CD4-positive, alpha-beta T cell treated with Interleukin-4 for 1 hour (primary cell): ENCODE measurements at places on chromosomes 13 and 19.

DNA sequence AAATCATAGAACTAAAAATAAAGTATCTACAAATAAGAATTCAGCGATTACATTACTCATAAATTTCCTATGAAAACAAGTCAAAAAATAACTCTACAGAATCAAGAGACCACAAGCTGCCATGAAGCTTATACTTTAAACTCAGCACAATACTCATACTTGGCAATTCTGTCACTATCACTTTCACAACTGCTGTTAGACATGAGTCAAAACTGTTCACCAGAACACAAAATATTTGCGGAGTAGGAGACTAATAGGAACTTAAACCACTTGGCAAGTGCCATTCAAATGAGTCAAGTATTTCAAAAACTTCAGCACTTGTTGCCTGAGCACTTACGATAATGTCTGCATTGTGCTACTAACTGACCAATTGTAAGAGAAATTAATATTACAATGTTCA is 387.8 kb upstream of the GPC6 start:
- no peak for DNase-seq

GRCh38 chr19:11323601-11324078 is 15.8 kb downstream of the RAB3D start:
- DNase-seq, result no peak

DNA sequence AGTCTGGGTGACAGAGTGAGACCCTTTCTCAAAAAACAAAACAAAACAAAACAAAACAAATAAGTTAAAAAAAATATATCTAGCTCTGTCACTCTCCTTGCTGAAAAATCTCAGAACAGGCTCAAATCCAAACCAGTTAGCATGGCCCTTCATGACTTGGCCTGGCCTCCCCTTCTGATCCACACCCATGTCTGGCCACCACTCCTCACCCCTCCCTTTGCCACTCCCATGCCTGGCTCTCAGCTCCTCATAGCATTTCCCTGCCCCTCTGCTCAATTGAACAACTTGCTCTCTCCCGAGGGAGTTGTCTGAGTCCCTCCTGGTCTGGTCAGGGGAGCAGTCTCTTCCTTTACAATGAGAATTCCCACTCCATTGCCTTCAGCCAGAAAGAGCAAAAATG is 4.0 kb upstream of the GSX1 start:
- no peak for DNase-seq

- peak; percentile 77 for DNase-seq
Measured at GRCh38 chr13:46288570-46289259, 77.0 kb downstream of the LRRC63 start.

DNA sequence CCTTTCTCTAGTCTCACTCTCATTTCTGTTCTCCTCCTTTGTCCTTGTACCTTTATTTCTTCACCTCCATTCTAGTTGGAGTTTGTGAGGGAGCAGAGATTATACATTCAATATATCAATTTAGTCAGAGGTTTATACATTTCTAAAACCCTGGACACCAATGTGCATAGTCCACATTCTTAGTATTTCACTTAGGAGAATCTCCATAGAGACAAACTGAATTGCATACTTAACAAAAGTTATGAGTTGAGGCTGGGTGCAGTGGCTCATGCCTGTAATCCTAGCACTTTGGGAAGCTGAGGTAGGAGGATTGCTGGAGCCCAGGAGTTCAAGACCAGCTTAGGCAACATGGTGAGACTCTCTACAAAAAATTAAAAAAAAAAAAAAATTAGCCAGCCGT is 45.3 kb downstream of the DNAJC3 start:
- no peak for DNase-seq

GRCh38 chr19:47631681-47632446 is 22.9 kb downstream of the BICRA start:
- no peak for DNase-seq

DNA sequence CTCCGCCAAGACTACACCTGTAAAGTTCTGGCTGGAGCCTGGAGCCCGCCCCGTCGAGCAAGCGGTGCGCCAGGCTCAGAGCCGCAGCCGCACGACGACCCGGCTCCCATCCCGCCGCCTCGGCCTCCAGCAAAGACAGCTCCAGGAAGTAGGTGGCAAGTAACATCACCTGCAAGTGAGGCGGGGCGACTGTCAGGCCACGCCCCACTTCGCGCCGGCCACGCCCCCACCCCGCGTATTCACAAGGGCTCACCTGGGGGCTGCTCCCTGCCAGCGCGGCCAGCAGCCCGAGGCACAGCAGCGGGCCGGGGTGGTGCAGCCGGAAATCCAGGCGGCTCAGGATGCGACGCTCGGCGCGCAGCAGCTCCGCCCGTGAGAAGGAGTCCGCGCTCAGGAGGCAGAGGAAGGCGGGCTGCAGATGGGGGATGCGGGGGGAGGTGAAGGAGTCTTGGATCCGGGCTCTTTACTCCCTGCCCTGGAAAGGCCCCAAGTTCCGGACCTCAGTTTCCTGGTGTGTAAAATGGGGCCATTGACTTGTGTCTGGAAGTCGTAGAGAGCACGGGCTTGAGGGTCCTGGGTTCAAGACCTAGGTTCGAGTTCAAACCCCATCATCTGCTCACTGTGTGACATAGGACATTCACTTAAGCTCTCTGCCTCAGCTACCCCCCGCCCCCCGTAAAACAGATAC is 3.2 kb downstream of the CCNP start:
- peak; percentile 56 for DNase-seq

GRCh38 chr19:55857149-55857548 is 20.8 kb downstream of the NLRP4 start:
- DNase-seq, result no peak

- DNase-seq, result no peak
Measured at GRCh38 chr13:49246850-49247642, 679 bp upstream of the CDADC1 start.

- no peak for DNase-seq
Measured at GRCh38 chr13:97348569-97349100, 85.3 kb upstream of the RAP2A start.

DNA sequence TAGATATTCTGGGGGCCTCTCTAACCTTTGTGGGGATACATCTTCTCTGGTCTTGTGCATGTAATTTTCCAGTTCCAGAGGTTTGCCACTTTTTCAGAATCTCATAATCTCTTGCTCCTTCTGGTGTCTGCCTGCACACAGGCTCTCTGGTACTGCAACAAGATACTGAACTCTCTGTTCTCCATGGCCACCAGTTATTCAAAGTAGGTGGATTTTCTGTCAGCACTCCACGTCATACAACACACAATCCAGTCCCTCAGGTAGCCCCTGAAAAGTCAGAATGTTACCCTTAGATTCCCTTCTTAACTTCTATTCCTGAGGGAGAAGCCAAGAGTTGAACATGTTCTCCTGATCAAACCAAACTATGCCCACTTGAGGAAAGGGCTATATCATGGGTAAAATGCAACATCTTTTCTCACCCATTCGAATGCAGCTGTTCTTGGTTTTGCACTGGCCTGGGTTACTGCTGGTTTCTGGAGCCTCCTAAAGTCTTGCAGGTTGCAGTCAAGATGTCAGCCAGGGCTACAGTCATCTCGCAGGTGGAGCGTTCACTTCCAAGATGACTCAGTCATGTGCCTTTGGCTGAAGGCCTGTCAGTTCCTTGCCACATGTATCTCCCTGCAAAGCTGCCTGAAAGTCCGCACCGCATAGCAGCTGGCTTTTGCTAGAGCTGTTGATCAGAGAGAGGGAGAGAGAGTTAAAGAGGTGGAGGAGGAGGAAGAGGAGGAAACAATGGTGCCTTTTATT is 57.7 kb upstream of the TUBA3C start:
- no peak for DNase-seq

DNA sequence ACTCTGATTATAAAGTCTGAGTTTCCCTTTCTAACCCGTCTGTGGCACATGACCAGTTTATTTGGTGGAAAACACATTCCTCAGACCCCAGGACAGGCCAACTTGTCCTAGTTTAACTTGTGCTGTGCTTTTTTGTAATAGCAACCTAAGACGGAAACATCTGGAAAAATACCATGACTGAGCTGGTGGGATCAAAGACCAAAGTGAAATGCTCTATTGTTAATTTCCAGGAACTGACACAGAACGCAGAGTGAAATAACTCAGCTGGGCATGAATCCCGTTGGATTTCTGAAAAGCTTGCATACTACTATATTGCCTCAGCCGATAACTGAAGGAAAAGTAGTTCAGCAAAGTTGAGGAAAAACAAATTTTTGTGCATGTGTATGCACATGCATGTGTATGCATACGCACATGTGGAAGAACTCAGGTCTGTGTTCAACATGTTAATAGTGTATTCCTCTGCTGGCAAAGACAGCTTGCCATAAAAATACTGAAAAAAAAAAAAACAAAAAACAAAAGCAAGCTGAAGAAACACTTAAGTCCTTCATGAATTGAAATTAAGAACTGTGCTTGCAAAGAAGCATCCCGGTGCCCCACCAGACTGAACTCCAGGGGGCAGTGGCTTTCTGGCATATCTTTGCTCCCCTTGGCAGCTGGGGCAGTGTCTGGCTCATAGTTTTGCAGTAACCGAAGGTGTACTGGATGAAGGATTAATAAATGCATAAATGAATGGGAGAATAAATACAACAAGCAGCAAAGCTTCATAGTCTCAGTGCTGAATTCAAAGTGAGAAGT is 187.8 kb downstream of the LHFPL6 start:
- DNase-seq, result no peak

GRCh38 chr19:56637976-56638555 is 4.9 kb upstream of the SMIM17 start:
- no peak for DNase-seq

DNA sequence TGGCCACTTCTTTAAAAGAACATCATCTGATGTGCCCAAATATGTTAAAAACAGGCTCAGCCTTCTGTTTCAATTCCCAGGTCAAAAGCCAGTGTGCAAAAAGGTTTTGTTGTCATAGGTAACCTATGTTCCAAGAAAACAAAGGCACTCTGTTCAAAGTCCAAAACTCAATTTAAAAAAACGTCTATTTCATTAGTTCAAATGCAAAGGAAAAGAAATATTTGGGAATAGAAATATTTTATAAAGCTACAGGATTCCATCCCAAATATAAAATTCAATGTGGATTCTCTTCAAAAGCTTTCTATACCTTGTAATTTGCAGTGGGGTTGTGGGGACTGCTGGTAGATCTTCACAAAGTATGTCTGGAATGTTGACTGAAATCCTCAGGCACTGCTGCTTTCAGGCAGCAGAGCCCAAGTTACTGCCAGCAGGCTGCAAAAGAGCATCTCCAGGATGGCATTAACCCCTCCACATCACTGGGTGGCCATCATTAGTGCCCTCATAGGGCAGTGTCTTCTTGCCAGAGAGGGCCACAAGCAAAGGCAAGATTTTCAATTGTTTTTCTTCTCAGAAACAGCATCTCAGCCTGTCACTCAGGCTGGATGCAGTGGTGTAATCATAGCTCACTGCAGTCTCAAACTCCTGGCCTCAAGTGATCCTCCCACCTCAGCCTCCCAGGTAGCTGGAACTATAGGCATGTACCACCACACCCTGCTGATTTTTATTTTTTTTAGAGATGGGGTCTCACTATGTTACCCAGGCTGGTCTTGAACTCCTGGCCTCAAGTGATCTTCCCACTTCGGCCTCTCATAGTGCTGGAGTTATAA is 22.8 kb upstream of the STK24 start:
- DNase-seq, result no peak

- DNase-seq, result no peak
Measured at GRCh38 chr13:109968876-109969577, 182.6 kb upstream of the IRS2 start.

DNA sequence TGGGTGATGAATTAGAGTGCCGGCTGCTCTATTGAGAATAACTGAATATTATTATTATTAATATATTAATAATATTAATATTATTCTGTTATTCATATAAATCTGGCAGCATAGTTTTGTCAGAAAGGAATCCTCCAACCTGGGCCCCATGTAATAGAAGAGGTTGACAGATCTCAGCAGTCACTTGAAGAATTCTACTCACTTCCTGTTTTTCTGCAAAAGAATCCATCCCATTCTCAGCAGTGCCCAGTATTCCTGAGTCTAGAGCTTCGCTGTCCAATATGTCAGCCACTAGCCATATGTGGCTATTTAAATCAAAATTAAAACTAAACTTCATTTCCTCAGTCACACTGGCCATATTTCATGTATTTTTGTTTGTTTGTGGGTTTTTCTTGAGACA is 72.4 kb upstream of the USPL1 start:
- no peak for DNase-seq

DNA sequence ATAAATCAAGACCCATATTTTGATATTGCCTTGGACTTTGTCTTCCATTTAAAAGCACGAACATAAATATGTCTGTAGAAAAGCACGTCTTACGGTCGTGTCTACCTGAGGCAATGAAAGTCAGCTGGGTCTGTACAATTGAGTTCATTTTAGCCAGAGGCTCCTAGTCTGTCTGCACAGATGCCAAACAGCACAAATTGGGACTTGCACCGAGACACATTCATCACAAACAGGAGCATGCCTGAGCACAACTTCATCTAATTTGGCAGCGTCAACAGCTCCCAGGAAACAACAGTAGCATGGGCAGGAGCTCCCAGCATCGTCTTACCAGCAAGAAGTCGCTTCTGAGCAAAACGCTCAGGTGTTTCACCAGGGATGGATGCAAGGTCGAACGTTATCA is 687.0 kb downstream of the EFNB2 start:
- DNase-seq, result no peak

DNA sequence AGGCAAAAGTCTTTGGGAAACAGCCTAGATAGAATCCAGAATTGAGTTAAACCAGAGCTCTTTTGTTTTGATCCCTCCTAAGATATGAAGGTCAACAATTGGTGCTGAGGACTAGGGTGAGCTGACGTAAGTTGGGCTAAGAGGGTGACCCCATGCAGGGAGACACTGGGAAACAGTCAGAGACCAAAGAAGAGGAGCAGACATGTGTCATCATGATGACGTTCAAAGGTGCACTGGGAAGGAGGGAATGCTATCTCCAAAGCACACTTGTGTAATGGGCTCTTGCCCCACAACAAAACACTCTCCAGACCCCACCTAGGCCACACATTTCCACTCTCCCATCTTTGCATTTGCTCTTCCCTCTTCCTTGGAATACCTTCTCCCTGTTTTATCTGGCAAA is 481.4 kb downstream of the COG6 start:
- no peak for DNase-seq

DNA sequence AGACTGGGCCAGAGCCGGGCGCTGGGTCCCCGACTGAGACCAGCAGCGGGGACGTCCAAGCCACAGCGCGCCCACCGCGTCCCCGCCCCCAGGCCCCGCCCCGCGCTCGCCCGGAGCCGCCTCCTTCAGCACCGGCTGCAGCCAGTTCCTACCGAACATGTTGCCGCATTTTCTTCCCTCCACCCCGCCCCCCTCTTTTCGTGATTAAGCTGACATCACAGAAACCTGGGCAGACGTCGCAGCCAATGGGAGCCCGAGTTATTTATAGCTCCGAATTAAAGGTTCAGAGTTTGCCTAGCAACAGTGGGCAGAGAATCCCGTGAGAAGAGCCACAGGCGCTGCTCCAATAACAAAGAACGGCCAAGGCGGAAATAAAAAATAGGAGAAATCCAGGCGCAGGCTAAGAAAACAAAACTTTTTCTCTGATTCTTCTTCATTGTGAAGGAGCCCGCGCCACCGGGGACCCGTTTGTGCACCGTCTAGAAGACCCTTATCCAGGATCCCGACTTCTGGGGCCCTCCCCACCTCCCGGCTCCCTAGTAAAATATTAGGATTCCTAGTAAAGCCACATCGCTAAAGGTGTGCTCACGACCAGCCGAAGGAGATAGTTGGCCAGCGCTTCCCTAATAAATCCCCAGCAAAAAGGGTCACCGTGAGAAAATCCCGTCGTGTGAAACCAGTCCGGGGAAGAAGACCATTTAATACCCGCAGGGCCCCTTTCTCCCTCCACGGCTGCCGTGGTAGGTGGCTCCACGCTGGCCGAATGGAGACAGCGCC is 61.7 kb downstream of the SERP2 start:
- DNase-seq, result peak; percentile 95
